ENCODE measurements at places on chromosomes 11 and 22. TPM values are rescaled to one million over a fixed set of nuclear protein-coding genes. Genes with fewer than 3 reads are reported as not detected.

EFCAB6 gene
- total RNA-seq = 0.84 TPM

UBASH3B gene
- 30.9 TPM for total RNA-seq

TRIM49 gene
- not detected for total RNA-seq

TMEM86A gene
- 2.5 TPM for total RNA-seq

NDUFS8 gene
- total RNA-seq = 79.3 TPM

MAPK8IP1 gene
- 0.73 TPM for total RNA-seq

All from CD4-positive, alpha-beta memory T cell (primary cell).